ENCODE measurements at places on chromosomes 6 and 20.

- no peak for DNase-seq
These were observed 6.6 kb downstream of the ZNF335 start for GRCh38 chr20:45965169-45966002.

- DNase-seq, result no peak
These were observed 58.1 kb downstream of the RAB44 start for GRCh38 chr6:36755435-36756348.

DNA sequence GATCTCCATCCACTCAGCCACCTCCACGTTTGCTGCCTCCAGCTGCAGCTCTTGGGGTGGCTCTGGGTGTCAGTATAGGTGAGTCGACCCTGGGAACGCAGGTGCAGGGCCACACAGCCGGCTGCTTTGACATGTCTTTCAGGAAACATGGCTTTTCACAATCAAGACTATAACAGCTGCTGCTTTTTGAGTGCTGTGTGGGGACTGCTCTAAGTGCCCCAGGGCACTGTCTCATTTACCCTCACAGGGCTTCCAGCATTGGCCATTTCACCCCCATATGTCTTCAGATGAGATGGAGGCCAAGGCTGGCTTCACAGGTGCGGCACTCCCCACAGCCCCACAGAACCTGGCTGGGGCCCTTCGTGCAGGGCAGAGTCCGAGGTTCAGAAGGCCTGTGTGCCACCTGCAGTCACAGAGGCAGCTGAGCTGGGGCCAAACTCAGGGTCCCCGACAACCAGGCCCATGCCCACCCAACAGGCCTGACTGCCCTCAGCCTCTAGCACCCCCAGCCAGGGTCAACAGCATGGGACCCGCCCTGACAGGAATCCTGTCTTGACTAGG, 14.9 kb upstream of the CST7 start:
- DNase-seq, result no peak

GRCh38 chr6:158242071-158242606, 70.1 kb upstream of the TULP4 start:
- DNase-seq, result no peak

- no peak for DNase-seq
These were observed 57.7 kb upstream of the UST start for GRCh38 chr6:148689168-148689567.
